ENCODE measurements at places on chromosomes 6 and 20.

DNA sequence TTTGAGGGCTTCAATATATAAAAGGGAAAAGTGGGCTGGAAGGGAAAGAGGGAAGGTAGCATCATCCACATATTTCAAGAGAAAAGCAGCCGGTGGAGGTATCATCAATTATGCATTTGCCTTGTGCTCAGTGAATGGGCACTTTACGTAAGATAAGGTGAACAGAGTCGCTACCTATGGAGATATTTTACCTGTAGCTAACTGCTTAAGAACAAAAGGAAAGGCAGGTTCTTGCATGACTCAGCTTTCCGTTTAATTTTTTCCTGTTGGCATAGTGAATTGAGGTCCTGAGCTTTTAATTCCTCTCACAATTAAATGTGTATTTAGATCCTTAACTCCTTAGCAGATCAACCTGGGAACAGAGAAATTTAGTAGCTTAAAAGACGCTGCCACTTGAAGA, 25.5 kb upstream of the PLCB4 start:
- no peak for DNase-seq

DNA sequence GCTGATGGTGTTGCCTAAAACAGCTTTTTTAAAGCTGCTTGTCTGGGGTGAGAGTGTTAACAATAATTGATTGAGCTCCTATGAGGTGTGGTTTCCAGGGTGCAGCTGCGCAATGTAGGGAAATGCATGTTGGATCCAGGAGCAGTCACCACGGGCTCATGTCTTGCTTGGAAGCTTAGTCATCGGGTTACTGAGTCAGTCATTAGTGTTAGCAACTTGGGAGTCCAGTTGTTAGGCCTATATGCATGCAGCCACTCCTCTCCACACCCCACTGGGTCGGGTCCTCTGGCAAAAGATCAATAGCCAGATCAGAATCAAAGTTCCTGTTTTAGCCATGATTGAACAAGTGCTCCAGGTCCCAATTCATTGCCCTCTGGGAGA, 271.7 kb upstream of the CHD6 start:
- DNase-seq, result no peak

GRCh38 chr20:4267242-4267641, 251.9 kb upstream of the RNF24 start:
- no peak for DNase-seq

GRCh38 chr6:95423331-95423730, 154.0 kb upstream of the MANEA start:
- DNase-seq, result no peak

- no peak for DNase-seq
Measured at GRCh38 chr6:17032590-17032987, 69.3 kb upstream of the STMND1 start.

DNA sequence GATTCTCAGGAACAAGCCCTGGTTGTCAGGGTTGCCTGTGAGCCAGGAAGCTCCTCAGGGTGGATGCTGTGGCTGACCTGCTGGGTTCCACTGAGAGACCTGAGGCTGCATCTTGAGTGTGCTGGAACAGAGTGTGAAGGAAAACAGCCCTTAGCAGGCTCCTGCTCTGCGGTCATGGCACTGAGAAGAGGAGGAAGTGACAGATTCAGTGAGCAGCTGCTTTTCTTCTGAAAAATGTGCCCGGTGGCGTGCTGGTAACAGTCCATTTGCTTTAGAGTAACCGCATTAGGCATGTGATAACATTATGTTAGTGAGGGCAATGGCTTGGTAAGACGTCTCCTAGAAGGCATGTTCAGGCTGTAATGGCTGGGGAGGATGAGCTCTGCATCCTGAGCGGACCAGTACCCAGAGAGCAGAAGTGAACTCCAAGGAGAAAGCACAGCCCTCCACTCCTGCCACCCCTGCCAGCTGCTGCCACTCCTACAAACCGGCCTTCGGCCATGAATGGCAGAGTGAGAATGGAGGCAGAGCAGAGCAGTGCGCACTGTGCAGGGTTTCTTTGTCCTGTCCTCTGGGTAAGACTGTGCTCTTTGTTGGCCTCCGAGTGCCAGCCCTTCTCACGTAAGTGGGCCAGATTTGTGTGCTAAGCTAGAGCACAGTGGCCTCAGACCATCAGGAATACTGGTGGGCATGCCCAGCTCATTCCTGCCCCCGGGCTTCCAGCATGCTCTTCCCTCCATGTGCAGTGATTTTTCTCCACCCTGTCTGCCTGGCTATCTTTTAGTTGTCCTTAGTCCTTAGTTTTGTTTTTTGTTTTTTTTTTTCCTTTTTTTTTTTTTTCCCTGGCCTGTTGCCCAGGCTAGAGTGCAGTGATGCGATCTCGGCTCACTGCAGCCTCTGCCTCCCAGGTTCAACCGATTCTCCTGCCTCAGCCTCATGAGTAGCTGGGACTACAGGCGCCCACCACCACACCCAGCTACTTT, 98.1 kb upstream of the VSTM2L start:
- no peak for DNase-seq

DNA sequence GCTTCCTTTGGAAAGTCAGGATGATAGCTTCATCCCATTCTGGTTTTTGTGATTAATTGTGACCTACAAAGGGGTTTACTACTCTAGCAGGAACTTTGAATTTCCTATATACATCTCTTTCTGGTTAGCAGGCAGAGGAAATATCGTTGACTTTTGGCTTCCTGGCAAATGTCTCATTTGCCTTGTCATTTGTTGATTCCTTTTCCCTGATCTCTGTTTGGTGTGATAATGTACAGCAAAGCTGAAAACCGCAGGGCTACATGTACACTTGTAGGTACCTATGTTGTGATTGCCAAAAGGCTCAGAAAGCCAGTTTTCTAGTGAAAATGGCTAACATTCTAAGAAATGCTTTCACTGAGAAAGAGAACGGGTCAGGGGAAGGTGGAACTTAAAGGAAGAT, 44.3 kb downstream of the TOP1 start:
- DNase-seq, result no peak

GRCh38 chr20:813390-813789, 20.1 kb upstream of the FAM110A start:
- no peak for DNase-seq

DNA sequence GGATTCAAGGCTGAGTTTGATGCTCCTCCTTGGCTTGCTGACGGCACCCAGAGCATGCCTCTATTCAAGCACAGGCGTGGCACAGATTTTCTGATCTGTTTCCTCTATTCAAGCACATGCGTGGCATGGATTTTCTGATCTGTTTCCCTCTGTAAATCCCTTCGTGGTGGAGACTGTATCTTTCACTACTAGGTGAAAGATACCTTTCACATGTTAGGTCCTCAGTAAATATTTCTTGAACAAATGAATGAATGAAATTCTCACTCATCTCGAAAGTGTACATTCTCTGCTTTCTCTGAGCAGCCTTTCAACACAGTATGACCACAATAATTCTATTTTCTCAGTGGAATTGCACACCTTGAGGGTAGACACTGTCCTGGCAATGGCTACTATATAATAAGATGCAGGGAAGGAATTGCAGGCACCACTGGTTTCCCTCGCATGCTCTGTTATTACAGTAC, 72.6 kb upstream of the F13A1 start:
- DNase-seq, result no peak

Data from activated T-helper 9 cell treated with anti-CD3 and anti-CD28 coated beads, Interleukin-2, amount 50 U/mL, for 16 hours (primary cell).